ENCODE measurements at places on chromosomes 1 and 21.
A peak's percentile ranks its signal among the peaks of the same experiment; 100 is the strongest.

GRCh38 chr1:23590058-23590783 is 30.9 kb upstream of the ID3 start:
- DNase-seq: no peak

- DNase-seq: peak; percentile 64
Observed at GRCh38 chr1:40980453-40981121, 1.1 kb downstream of the CTPS1 start.

DNA sequence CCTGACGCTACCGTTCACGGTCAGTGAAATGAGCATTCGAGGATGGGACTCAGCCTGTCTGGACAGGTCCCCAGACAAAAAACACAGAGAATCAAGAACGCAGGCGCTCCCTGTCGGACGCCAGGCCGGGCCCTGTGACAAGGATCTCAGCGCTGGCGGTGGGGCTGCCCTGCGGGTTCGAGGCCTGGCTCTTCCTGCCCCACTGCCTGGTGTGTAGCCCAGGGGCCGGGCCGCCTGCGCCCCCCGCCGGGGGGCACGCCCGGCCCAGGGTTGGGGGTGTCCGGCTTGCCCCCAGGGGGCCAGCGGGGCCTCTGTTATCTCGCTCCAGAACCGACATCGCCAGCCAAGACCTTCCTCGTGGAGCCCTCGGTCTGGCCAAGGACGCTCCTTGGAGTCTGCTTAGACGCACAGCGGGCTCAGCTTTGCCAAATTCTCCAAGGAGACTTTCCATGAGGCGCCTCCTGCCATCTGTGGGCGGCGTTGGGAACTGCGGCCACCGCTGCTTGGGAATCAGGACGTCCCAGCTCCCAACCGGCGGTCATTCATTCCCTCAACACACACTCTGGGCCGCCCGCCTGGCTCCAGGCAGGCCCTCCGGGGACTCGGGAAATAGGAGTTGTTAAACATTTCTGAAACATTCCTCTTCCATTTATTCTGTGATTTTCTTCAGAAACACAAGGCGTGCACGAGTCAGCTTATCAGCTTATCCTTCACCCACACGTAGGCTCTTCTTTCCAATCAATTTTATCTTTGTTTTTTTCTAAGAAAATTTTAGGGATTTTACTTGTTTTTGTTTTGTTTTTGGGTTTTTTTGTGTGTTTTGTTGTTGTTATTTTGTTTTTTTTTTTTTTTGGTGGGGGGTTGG is 11.3 kb upstream of the RIPK4 start:
- peak; percentile 78 for DNase-seq

DNA sequence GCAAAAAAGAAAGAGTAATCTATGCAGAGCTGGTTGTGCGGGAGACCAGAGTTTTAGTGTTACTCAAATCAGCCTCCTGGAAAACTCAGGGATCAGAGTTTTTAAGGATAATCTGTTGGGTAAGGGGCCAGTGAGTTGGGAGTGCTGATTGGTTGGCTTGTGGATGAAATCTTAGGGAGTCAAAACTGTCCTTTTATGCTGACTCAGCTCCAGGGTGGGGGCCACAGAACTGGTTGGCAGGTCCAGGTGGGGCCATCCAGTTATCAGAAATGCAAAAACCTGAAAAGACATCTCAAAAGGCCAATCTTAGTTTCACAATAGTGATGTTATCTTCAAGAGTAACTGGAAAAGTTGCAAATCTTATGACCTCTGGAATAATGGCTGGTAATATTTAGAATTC is 3.3 kb downstream of the EXTL2 start:
- no peak for DNase-seq

- DNase-seq: peak; percentile 57
Observed at GRCh38 chr1:101253976-101254674, 17.3 kb downstream of the S1PR1 start.
